ENCODE measurements at places on chromosomes 16 and 17.

DNA sequence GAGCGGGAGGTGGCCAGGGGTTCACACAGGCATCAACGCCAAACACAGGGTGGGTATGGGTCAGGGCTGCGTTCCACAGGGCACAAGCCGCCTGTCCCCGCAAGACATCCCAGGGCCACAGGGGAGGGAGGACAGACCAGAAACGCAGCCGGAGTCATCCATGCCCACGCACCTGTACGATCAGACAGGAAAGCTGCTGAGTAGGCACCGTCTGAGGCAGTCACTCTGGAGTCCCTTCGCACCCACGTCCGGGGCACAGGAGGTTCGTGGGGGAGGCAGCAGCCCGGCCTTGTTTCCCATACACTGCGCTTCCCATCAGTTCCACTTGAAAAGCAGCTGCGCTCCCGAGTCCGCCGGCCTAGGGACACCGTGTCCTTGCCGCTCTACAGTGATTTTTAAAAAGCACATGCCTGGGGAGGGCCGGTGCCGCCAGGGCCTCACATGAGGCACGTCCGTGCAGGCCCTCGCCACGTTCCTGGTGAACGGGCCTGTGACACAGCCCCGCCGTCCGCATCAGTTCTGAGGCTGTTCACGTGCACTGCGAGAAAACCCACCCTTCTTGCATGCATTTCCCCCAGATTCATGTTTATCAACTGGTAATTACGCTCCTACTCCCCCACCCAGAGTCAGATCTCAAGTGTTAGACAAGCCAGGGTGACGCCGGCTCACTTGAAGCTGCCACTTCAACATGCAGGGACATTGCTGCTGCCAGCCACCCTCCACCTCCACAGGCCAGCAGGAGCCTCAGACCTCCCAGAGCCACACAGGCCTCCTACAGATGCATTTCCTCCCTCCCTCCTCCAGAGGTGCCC is 34.8 kb downstream of the WDR45B start:
- no peak for DNase-seq

DNA sequence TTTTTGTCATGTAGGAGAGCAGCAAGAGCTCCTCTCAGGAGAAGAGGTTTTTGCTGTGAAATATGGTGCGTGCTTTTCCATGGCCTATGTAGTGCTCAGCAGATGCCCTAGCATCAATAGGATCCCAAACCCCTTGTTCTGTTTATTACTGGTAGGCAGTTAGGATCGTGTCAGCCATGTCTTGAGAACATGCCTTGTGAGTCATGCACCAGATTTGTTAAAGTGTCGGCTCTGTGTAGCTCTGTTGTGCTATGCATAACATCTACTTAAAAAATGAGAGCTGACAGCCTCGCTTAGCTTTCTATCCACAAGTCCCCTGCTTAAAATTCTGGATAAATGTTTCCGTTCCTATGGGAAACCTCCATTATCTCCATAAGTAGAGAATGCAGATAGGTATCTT is 4.4 kb upstream of the EIF4A3 start:
- DNase-seq = no peak

DNA sequence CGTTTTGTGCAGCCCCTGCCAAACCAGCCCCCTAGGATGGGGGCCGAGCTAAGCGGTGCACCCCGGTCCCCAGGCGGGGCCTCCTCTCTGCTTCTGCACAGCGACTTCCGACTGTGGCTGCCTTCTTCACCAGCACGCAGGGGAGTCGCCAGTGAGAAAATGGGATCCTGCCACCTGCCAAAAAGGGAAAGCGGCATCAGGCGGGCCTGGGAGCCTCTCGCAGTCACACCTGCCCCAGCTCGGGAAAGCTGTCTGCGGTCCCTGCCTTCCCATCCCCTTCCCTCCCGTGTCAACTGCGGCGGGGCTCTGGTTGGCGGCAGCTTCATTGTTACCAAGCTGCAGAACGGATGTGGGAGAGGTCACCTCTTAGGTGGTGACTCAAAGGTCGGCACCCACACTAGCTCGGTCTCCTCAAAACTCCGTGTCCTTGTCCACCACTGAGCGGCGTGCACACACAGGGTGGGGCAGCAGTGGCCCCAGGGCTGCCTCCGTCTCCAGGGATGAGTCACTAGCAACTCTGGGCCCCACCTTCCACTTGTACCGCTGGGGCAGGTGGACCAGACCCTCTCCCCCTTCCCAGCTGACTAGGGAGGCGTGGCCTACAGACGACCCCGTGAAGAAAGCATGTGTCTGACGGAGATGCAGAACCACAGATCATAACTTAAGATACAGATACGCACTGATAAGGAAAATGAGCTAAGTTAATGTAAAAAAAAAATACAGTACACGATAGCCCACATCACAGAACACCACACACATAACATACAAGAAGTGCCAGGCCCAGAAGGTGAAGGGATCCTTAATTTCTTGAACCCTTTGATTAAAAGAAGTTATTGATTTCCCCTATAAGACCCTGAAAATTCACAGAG is 1.5 kb upstream of the PCYT2 start:
- DNase-seq = no peak

- peak; percentile 54 for DNase-seq
Measured at GRCh38 chr17:76268015-76268749, 3.0 kb downstream of the UBALD2 start.

GRCh38 chr17:77308861-77309726 is 168.3 kb downstream of the SEC14L1 start:
- no peak for DNase-seq

DNA sequence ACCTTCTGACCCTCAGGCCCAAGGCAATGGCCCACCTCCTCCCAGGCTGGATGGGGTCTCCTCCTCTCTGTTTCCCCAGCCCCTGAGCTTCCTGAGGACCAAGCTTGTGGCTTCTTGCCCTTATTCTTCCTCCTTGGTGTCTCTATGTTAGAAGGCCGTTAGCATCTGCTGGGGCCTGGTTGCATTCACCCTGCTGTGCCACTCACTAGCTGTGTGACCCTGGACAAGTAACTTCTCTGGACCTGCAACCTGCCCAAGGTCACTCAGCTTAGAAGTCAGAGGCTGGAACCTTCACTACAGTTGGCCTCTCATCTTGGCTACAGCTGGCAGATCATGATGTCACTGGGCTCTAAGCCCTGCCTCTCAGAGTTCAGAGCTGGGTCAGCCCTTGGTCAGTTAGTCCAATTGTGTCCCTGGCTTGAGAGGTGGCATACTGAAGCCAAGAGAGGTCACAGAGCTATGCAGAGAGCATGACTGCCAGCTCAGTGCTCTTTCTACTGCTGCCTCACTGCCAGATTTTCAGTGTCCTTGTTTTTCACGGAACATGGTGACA is 3.0 kb downstream of the MT2A start:
- DNase-seq = no peak

- DNase-seq = no peak
Measured at GRCh38 chr17:3998436-3998835, 34.2 kb upstream of the ATP2A3 start.
